ENCODE measurements at places on chromosomes 1 and 21. TPM values are rescaled to one million over a fixed set of nuclear protein-coding genes. Genes with fewer than 3 reads are reported as not detected.

The TCHHL1 gene
- total RNA-seq, result not detected

The RAP1GAP gene
- total RNA-seq, result 0.46 TPM

The RIPPLY3 gene
- total RNA-seq, result not detected

The TDRD5 gene
- not detected for total RNA-seq

The AMY1C gene
- not detected for total RNA-seq

The DENND2D gene
- 213 TPM for total RNA-seq

The ACAP3 gene
- 52.4 TPM for total RNA-seq

The AADACL4 gene
- not detected for total RNA-seq

The SPATA46 gene
- not detected for total RNA-seq

The FOXO6 gene
- 0.39 TPM for total RNA-seq

The CD1B gene
- total RNA-seq, result not detected

The CCDC27 gene
- total RNA-seq, result not detected

The SYT11 gene
- total RNA-seq, result 20.9 TPM

The TAS1R3 gene
- 0.43 TPM for total RNA-seq

The ZNF436 gene
- total RNA-seq, result 7.6 TPM

The AMY2A gene
- total RNA-seq, result not detected

The TMEM200B gene
- 4.0 TPM for total RNA-seq

The SPOCD1 gene
- 0.46 TPM for total RNA-seq

The SPRR2F gene
- not detected for total RNA-seq

The DPT gene
- not detected for total RNA-seq

The FAM78B gene
- 0.78 TPM for total RNA-seq

The OSCP1 gene
- total RNA-seq, result 4.8 TPM

The DMRTA2 gene
- not detected for total RNA-seq

The SESN2 gene
- total RNA-seq, result 38.7 TPM
